ENCODE measurements at places on chromosomes 12 and 14. TPM values are rescaled to one million over a fixed set of nuclear protein-coding genes. Genes with fewer than 3 reads are reported as not detected.

The PLEK2 gene
- 0.54 TPM for total RNA-seq

The IRAK4 gene
- 6.0 TPM for total RNA-seq

The SLC6A12 gene
- 0.63 TPM for total RNA-seq

The CDCA3 gene
- total RNA-seq, result not detected

The ZNF268 gene
- 13.7 TPM for total RNA-seq

The RNFT2 gene
- 2.4 TPM for total RNA-seq

The ERP27 gene
- not detected for total RNA-seq

The ACVRL1 gene
- 25.8 TPM for total RNA-seq

The TAS2R42 gene
- total RNA-seq, result not detected

The ESPL1 gene
- 0.06 TPM for total RNA-seq

The TAS2R14 gene
- 0.52 TPM for total RNA-seq

The DERA gene
- 23.7 TPM for total RNA-seq

The FAM234B gene
- 1.9 TPM for total RNA-seq

The PMCH gene
- total RNA-seq, result not detected

The TCL1A gene
- not detected for total RNA-seq

The NGB gene
- total RNA-seq, result not detected

The SP7 gene
- not detected for total RNA-seq

The JDP2 gene
- total RNA-seq, result 19.3 TPM

The FAIM2 gene
- 5.0 TPM for total RNA-seq

The PTCSC3 gene
- not detected for total RNA-seq

The RIMBP2 gene
- not detected for total RNA-seq

The HCAR2 gene
- not detected for total RNA-seq

The ASIC1 gene
- 0.31 TPM for total RNA-seq

The TMEM233 gene
- 0.26 TPM for total RNA-seq

The KRT71 gene
- total RNA-seq, result not detected

The NDUFB1 gene
- 295 TPM for total RNA-seq

The SMOC1 gene
- total RNA-seq, result 1.8 TPM

The EML5 gene
- total RNA-seq, result 0.27 TPM

The CISTR gene
- total RNA-seq, result 2.6 TPM

The KCNH3 gene
- 2.2 TPM for total RNA-seq

The TMCC3 gene
- total RNA-seq, result 4.4 TPM

The COX14 gene
- total RNA-seq, result 159 TPM

The TEAD4 gene
- 23.3 TPM for total RNA-seq

The B4GALNT1 gene
- total RNA-seq, result 6.3 TPM

The KLHL33 gene
- 0.61 TPM for total RNA-seq

The ITGB7 gene
- total RNA-seq, result 0.31 TPM

The CD27 gene
- not detected for total RNA-seq

The WNT1 gene
- total RNA-seq, result not detected

The TTC9 gene
- total RNA-seq, result 1.7 TPM

The GLIPR1L2 gene
- total RNA-seq, result 2.0 TPM

The AKAP5 gene
- not detected for total RNA-seq

The B3GNT4 gene
- total RNA-seq, result not detected
